NCI-H2107 (cell line): ENCODE measurements at places on chromosomes 1 and 21.

DNA sequence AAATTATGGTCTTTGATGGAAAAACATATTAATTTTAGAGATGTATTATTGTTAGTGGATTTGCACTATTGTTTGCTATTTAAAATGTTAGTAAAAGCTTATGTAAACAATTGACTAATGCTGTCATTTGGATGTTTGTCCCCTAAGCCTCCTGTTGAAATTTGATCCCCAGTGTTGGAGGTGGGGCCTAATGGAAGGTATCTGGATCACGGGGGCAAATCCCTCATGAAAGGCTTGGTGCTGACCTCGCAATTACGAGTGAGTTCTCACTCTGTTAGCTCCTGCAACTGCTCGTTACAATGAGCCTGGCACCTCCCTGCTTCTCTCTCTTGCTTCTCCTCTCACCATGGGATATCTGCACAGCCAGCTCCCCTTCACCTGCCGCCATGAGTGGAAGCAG is 14.3 kb downstream of the TMEM35B start:
- DNase-seq: no peak

GRCh38 chr1:3292051-3292722 is 162.3 kb upstream of the ARHGEF16 start:
- DNase-seq: no peak

- DNase-seq: no peak
Measured at GRCh38 chr21:17779496-17779895, 39.7 kb downstream of the C21orf91 start.

DNA sequence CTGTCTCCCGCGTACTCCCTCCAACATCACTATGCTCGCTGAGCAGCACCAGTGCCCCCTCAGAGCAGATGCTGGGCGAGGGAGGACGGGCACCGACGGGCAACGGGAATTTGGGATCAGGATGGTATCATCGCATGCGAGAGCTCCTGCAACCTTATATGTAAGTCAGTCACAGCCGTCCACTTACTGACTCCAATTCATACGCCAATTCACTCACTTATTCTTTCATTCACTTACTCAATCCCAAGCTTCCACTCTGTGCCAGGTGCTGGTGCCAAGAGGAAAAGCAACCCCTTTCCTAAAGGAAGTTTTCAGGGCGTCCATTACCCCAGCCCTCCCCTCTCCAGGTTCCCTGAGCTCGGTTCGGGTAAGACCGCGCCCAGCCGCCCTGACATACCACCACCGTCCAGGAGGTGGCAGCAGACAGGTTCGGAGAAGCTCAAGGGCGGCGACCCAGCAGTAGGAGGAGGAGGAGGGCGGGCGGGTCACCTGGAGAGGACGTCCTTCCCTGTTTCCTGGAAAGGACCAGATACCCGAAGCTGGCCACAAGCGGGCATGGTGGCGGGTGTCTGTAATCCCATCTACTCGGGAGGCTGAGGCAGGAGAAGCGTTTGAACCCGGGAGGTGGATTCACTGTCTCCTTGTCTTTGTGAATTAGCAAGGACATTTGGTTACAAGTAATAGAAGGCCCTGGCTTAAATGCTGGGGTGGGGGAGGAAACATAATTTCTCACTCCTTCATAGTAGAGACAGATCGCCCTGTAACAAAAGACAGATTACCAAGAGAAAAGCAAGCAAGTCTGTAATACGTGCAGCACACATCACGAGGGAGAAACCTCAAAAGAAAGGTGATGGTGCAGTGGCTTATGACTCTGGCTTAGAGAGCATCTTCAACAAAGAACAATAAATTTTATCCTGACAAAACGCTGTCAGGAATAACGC is 7.6 kb upstream of the IL22RA1 start:
- peak; percentile 71 for DNase-seq

GRCh38 chr1:167542109-167543032 is 11.2 kb downstream of the CREG1 start:
- no peak for DNase-seq

DNA sequence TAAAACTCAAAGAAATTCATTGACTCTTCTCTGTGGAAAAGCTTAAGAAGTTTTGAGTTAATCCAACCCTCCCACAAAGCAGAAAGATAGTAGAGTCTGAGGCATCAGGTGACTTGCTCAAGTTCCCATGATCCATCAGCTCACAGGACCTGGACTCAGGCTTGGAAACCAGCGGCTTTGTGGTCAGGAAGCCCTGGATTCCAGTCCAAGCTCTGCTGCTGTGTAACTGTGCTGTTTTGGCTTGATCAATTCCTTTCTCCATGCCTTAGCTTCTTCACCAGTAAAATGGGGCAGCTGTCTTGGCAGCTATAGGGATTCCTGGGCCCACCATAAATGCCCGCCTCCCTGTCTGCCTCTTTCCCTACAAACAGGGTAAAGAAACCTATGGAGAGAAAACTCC is 180.2 kb downstream of the HIVEP3 start:
- no peak for DNase-seq
